ENCODE measurements at places on chromosomes 16 and 17. TPM values are rescaled to one million over a fixed set of nuclear protein-coding genes. Genes with fewer than 3 reads are reported as not detected.

DNA sequence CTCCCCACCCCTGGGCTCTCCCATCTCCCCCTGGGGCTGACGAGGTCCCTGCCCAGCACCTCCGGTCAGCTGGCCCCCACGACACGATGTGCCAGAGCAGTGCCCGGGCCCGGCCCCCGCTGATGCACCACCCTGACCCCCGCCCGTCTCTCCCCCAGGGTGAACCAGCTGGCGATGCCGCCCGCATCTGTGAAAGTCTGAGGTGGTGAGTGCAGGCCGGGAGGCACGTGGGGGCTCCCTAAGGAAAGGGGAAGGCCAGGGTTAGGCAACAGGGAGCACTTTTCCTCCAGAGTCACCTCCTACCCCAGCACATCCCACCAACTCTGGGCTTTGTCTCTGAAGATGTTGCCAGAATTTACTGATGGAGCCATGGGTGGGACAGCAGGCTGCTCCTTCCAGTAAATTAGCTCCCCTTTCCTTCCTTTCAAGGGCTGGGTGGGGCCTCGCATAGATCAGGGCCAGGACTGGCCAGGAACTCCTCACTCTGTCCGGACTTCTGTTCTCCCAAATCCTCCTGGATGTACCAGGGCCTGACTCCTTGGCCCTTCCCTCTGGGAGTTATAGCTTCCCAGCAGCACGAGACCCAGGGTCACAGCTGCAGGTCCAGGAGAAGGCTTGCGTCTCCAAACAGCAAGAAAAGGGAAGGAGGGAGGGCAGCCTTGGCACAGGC lies 18.3 kb downstream of the MYBBP1A start:
- no peak overlapping the region for H3K27ac ChIP-seq
- H3K27me3 ChIP-seq, result peaks cover 3% of the 10 kb centered on the region
- no peak for DNase-seq
- H3K36me3 ChIP-seq, result peaks cover 3% of the 10 kb centered on the region

GRCh38 chr17:68850749-68851510 lies 104.3 kb downstream of the ABCA8 start:
- no peak overlapping the region for H3K4me3 ChIP-seq
- H3K27ac ChIP-seq, result no peak overlapping the region
- H3K36me3 ChIP-seq, result no peaks in the 10 kb centered on the region
- DNase-seq, result no peak
- no peaks in the 10 kb centered on the region for H3K4me1 ChIP-seq

IL21R gene
- 0.29 TPM for total RNA-seq

DNA sequence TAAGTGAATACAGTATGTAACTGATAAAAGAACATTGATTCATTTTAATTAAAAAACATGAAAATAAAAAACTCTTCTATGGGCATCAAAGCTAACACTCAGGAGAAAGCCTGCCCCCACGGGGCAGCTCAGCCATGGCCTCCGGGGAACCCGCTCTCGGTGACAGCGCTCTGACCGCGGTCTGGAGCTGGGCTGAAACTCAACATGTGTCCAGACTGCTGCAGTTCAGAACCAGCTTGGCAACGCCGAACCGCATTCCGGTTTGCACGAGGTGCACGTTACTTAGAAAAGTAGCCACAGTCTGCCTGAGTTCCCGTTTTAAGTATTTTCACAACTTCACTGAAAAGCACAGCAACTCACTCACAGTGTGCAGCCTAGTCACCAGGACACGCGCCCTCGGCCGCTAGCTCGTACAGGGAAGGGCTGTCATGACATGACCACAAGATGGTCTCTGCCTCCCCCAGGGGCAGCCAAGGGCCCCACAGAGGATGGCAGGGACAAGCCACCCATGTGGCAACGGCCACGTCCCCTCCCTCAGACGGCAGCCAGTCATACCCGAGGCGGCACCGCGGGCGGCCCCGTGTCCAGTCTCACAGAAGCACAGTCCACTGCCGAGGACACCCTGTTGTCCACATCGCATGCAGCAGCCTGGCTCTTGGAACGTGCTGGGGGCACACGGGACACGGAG lies 77.1 kb upstream of the METRNL start:
- H3K27ac ChIP-seq, result no peak overlapping the region
- peaks cover 6% of the 10 kb centered on the region for H3K4me1 ChIP-seq
- peak; percentile 64 for DNase-seq
- no peaks in the 10 kb centered on the region for H3K27me3 ChIP-seq
- peaks cover 17% of the 10 kb centered on the region for H3K36me3 ChIP-seq

- H3K4me3 ChIP-seq, result no peak overlapping the region
- no peaks in the 10 kb centered on the region for H3K36me3 ChIP-seq
- H3K27ac ChIP-seq, result no peak overlapping the region
- no peak for DNase-seq
- H3K27me3 ChIP-seq, result no peaks in the 10 kb centered on the region
Measured at GRCh38 chr17:17516941-17517720, 20.9 kb upstream of the RASD1 start.

KRT33B gene
- not detected for total RNA-seq

GRCh38 chr16:3716831-3717234 lies 491 bp downstream of the TRAP1 start:
- peaks cover 9% of the 10 kb centered on the region for H3K36me3 ChIP-seq
- no peak for DNase-seq
- H3K27ac ChIP-seq, result peak overlapping the region; percentile 91

ACLY gene
- total RNA-seq, result 160 TPM

GRCh38 chr17:3447625-3448024 lies 14.0 kb upstream of the OR1E2 start:
- H3K4me3 ChIP-seq, result no peak overlapping the region
- H3K36me3 ChIP-seq, result no peaks in the 10 kb centered on the region
- H3K4me1 ChIP-seq, result no peaks in the 10 kb centered on the region
- H3K27ac ChIP-seq, result no peak overlapping the region

NOXO1 gene
- total RNA-seq, result 0.63 TPM

TBC1D28 gene
- total RNA-seq, result not detected

GRCh38 chr17:65359016-65359415 lies 202.4 kb downstream of the AXIN2 start:
- H3K27ac ChIP-seq, result peak overlapping the region; percentile 14
- H3K4me1 ChIP-seq, result peaks cover 12% of the 10 kb centered on the region
- H3K27me3 ChIP-seq, result peaks cover 11% of the 10 kb centered on the region
- no peak overlapping the region for H3K4me3 ChIP-seq

GRCh38 chr16:20045886-20046285 lies 27.8 kb downstream of the GPR139 start:
- H3K27me3 ChIP-seq, result peaks cover 38% of the 10 kb centered on the region
- no peak overlapping the region for H3K27ac ChIP-seq
- H3K4me1 ChIP-seq, result no peaks in the 10 kb centered on the region
- no peak for DNase-seq
- no peaks in the 10 kb centered on the region for H3K36me3 ChIP-seq

OR4D1 gene
- total RNA-seq, result not detected

- H3K36me3 ChIP-seq, result peaks cover 8% of the 10 kb centered on the region
- no peaks in the 10 kb centered on the region for H3K27me3 ChIP-seq
- no peak overlapping the region for H3K27ac ChIP-seq
Measured at GRCh38 chr17:80871341-80871740, 120.3 kb upstream of the CHMP6 start.

PLLP gene
- total RNA-seq, result 4.9 TPM

DNA sequence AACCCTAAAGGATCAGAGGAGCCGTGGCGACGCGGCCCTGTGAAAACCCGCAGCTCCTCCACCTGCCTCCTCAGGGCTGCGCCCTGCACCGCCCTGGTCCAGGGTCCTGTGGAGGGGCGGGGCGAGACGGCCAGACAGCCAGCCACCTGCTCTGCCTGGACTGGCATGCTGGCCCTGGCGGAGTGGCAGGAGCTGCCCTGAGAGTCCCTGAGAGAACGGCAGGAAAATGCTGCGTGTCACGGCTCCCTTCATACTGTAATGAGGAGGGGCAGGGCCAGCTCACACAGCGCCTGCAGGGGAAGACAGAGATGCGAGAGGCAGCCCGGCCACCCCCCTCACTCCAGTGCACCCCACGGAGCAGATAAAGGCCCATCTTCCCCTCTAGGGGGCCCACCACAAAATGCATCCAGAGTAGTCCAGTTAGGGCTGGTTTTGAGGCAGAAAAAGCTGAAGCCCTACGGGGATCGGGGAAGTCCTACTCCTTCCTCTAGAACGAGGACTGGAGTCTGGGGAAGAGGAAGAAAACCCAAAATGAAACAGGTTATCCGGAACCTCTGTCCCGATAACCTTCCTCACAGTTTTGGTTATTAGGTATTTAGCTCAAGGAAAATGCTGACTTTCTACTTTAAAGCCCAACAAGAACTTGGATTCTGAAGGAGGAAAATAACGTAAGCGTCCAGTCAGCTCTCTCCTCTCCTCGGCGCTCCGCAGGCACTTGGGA lies 97.6 kb upstream of the DNAH17 start:
- no peak overlapping the region for H3K4me3 ChIP-seq
- no peaks in the 10 kb centered on the region for H3K27me3 ChIP-seq
- peaks cover 6% of the 10 kb centered on the region for H3K36me3 ChIP-seq
- H3K27ac ChIP-seq, result no peak overlapping the region

- H3K36me3 ChIP-seq, result peaks cover 44% of the 10 kb centered on the region
- no peak overlapping the region for H3K4me3 ChIP-seq
- H3K27me3 ChIP-seq, result no peaks in the 10 kb centered on the region
- no peaks in the 10 kb centered on the region for H3K4me1 ChIP-seq
Measured at GRCh38 chr16:3737181-3737580, 19.9 kb upstream of the TRAP1 start.

TBC1D3I gene
- 0.24 TPM for total RNA-seq

GRCh38 chr16:52925143-52925542 lies 127.6 kb downstream of the CHD9NB start:
- no peak overlapping the region for H3K4me3 ChIP-seq
- no peaks in the 10 kb centered on the region for H3K36me3 ChIP-seq
- no peak overlapping the region for H3K27ac ChIP-seq
- H3K27me3 ChIP-seq, result peaks cover 54% of the 10 kb centered on the region

DNA sequence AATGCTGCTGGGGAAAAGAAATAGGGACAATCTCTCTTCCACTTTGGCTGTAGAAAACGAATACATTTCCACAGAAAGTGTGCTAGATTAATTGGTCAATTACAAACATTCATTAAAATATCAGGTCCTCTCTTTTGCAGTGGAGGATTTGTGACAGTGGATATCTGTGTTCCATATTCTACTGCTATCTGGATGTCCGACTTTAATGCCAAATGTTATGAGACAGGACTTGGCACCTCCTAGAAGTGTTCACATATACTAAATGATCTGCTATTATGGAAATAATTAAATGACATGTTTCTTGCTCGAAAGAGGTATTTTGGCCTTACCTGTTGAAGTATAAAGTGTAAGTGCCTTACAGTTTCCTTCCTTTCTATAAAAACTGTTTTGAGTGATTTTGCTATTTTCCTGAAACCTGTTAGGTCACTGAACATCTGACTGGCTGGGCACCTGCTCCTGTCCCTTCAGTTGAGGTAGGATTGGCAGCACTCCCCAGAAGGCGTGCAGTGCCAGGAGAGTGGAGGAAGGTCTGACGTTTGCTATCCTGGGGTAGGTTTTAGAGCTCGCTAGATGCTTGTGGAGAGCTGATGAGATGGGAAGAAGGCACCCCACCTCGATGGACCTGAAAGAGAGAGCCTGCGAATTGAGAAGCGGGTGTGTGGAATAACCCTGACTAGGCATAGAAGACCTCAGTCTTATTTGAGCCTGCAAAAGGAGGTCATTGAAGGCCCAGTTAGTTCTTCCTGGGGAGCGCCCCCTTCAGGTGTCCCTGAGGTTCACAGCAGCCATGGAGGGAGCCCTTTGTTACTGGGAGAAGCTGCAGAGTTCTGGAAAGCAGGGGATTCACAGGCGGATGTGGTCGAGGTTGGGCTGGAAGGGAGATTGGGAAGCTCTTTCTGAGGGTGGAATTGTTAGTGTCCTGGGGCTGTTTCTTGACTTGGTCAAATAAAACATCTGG lies 159.4 kb upstream of the ZNF267 start:
- H3K27me3 ChIP-seq, result no peaks in the 10 kb centered on the region
- H3K27ac ChIP-seq, result peak overlapping the region; percentile 99
- no peak for DNase-seq

CA7 gene
- total RNA-seq, result 0.70 TPM

DNA sequence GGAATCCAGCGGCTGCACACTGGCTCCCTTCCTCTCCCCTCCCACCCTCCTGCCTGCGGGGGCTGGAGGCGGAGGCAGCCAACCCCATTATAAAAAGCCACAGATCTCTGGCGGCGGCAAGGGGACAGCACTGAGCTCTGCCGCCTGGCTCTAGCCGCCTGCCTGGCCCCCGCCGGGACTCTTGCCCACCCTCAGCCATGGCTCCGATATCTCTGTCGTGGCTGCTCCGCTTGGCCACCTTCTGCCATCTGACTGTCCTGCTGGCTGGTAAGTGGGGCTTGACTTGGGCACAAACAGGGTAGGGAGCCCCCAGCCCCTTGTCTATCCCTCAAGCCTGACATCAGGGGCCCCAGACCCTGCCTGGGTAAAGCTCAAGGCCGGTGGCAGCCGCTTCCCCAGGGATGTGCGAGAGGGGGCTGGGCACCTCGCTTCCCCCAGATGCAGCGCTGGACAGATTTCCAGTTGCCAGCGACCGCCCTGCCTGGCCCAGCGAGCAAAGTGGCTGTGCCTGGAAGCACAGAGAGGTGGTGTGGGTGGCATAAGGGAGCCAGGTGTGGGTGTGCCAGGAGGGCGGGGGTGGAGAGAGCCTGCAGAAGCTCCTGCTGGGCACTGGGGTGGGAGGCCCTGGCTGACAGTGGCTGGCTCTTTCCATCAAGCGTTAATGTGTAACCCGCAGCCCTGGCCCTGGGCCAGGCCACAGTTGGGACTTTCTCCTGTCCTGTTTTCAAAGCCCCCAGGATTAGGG lies at the start of gene CX3CL1:
TSS of gene CX3CL1 (plus strand) at position 119 of the 745 bp plus-strand sequence. CDS start at position 198, 79 bp downstream.
- H3K4me3 ChIP-seq, result peak within 1 kb of the TSS; percentile 78
- H3K36me3 ChIP-seq, result no peaks in the 10 kb centered on the region
- no peaks in the 10 kb centered on the region for H3K27me3 ChIP-seq
- H3K4me1 ChIP-seq, result peaks cover 17% of the 10 kb centered on the region
- peak; percentile 78 for DNase-seq

GRCh38 chr17:50638966-50639713 lies 4.5 kb downstream of the ABCC3 start:
- no peak overlapping the region for H3K4me3 ChIP-seq
- peaks cover 16% of the 10 kb centered on the region for H3K4me1 ChIP-seq
- no peak for DNase-seq
- H3K27ac ChIP-seq, result peak overlapping the region; percentile 43
- H3K27me3 ChIP-seq, result peaks cover 38% of the 10 kb centered on the region

TANC2 gene
- total RNA-seq, result 41.8 TPM

ABCA9 gene
- 0.19 TPM for total RNA-seq

GRCh38 chr16:68372381-68372720 lies 61.5 kb downstream of the PRMT7 start:
- H3K27ac ChIP-seq, result no peak overlapping the region
- no peaks in the 10 kb centered on the region for H3K27me3 ChIP-seq
- H3K36me3 ChIP-seq, result no peaks in the 10 kb centered on the region
- DNase-seq, result no peak
- H3K4me3 ChIP-seq, result no peak overlapping the region

DNA sequence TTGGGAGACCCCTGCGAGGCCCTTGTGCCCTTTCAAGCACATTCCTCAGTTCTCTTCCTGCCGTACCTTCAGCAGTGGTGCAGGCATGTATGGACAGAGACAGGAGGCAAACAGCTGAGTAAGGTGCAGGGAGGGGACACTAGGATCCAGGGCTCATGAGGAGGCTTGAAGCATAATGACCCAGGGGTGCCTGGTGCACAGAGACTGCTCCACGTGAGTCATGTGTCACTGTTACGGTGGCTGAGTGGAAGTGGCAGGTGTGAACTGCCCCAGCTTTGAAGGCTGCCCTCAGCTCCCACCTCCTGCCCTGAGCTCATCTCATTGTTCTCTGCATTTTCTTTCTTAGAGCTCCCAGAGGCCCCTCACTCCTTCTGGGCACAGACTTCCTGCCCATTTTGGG lies 124.8 kb downstream of the NTN1 start:
- no peak for DNase-seq
